ENCODE measurements at places on chromosomes 6 and 20.

DNA sequence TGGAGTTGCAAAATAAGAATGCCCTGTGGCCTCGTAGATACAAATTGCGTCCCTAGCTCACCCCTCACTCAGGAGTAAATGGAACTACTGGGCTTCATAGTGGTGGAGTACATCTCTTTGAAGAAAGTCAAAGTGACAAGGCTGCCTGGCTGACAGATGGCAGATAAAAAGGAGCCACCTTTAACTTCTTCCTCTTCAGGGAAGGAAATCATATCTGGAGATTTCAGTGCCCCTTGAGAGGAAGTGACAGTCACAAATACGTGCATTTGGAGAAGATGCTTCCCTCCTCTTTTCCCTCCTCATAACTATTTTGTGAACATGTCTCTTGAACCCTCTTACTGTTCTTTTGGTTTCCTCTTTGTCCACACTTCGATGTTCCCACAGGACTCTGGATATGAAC, 43.2 kb downstream of the PPP1R3G start:
- H3K27me3 ChIP-seq = no peaks in the 10 kb centered on the region
- no peak for DNase-seq
- H3K27ac ChIP-seq = no peak overlapping the region
- no peaks in the 10 kb centered on the region for H3K36me3 ChIP-seq
- H3K4me1 ChIP-seq = peaks cover 19% of the 10 kb centered on the region

GRCh38 chr6:125346201-125346925, 44.6 kb upstream of the HDDC2 start:
- H3K27me3 ChIP-seq = peaks cover 10% of the 10 kb centered on the region
- H3K4me3 ChIP-seq = no peak overlapping the region
- DNase-seq = no peak
- no peaks in the 10 kb centered on the region for H3K36me3 ChIP-seq

DNA sequence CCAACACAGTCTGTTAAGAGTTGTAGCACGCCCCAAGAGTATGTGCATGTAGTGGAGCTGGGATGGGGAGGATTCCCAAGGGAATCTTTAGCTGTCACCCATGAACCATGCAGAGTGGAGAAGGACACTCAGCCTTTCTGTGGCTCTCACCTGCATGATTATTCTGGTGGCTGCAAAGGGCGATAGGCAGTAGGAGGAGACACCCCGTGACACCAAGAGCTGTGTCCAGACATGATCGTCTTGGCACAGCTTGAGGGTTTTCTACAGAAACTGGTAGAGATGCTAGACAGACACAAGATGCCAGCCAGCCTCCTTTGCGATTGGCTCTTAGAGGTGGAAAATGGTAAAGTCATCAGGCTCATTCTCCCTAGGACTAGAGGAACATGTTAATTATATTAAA, 3.1 kb upstream of the CSE1L start:
- no peak for DNase-seq
- no peaks in the 10 kb centered on the region for H3K27me3 ChIP-seq
- H3K27ac ChIP-seq = no peak overlapping the region
- H3K4me1 ChIP-seq = peaks cover 11% of the 10 kb centered on the region
- no peak overlapping the region for H3K4me3 ChIP-seq

DNA sequence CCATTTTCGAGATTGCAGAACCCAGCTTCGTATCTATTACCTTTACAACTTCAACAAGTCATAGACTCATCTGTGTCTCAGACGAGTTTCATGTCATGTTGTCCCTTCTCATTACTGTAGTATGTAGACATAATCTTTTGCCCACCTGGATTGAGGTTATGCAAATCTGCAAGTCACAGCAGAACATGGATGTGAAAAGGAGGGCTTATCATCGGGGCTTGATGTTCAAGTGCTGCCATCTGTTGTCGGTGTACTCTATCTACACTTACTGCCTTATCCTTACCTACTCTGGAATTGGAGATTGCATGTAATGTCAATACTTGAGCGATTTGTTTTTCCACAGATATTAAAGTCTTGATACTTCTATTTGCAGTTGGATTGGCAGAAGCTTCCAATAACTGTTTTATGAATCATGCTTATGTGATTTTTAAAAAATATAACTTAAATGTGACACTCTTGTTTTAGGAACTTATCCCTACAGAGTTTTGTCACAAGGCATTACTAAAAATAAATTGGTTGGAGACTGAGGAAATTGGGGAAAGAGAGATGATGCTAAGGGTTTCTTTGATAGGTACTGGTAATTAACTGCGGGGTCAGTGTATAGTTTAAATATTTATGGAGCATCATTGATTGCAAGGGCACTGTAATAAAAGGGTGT, 3.0 kb upstream of the GOPC start:
- no peak overlapping the region for H3K27ac ChIP-seq
- DNase-seq = peak; percentile 81
- no peaks in the 10 kb centered on the region for H3K27me3 ChIP-seq
- no peaks in the 10 kb centered on the region for H3K36me3 ChIP-seq

DNA sequence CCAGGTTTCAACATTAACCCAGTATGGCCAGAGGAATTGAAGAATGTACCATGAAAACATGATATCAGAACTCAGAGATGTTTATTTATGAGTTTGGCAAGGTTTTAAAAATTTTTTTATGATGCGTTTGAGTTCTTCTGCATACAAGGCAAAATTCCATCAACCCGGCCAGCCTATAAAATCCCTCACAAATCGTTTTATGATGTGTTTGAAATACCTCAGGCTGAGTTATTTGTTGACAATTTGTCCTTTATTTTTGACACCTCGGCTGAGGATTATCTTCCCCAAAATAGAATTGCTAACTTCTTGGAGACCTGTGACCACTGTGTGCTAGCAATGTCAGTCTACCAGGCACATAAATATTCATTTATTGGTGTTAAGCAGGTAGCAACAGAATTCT, 91.9 kb upstream of the SLC24A3 start:
- H3K4me3 ChIP-seq = no peak overlapping the region
- H3K4me1 ChIP-seq = no peaks in the 10 kb centered on the region
- no peak for DNase-seq
- H3K36me3 ChIP-seq = no peaks in the 10 kb centered on the region

- peaks cover 58% of the 10 kb centered on the region for H3K4me1 ChIP-seq
- H3K36me3 ChIP-seq = no peaks in the 10 kb centered on the region
Observed at GRCh38 chr6:142942805-142943227, 2.2 kb downstream of the HIVEP2 start.

GRCh38 chr6:37982317-37982716, 162.8 kb downstream of the ZFAND3 start:
- no peak overlapping the region for H3K4me3 ChIP-seq
- DNase-seq = no peak
- H3K27ac ChIP-seq = no peak overlapping the region
- H3K4me1 ChIP-seq = peaks cover 26% of the 10 kb centered on the region
- H3K27me3 ChIP-seq = no peaks in the 10 kb centered on the region
- H3K36me3 ChIP-seq = no peaks in the 10 kb centered on the region

DNA sequence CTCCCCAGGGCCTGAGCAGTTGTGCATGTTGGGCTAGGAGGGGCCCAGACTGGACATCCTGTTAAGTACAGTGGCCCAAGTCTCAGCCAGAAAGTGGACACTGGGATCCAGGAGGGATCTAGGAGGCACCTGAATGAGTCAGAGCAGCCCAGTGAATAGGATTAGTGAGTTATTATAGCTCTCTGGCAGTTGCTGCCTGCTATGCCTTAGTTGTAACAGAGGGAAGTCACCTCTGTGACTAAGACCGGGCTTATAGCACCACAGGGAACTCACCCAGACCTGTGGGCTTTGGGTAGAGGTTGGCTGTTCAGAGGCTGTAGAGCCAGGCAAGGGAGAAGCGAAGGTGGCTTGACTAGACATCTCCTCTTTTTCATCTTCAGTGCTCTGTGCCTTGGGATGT, 39.0 kb upstream of the AAR2 start:
- H3K27me3 ChIP-seq = no peaks in the 10 kb centered on the region
- no peaks in the 10 kb centered on the region for H3K36me3 ChIP-seq
- no peak for DNase-seq

- no peaks in the 10 kb centered on the region for H3K36me3 ChIP-seq
- H3K27me3 ChIP-seq = no peaks in the 10 kb centered on the region
- H3K4me1 ChIP-seq = no peaks in the 10 kb centered on the region
- DNase-seq = no peak
- no peak overlapping the region for H3K27ac ChIP-seq
Observed at GRCh38 chr20:61445741-61446140, 193.7 kb downstream of the CDH4 start.

GRCh38 chr6:144870782-144871181, 585.6 kb downstream of the UTRN start:
- no peak for DNase-seq
- H3K27ac ChIP-seq = no peak overlapping the region
- H3K4me1 ChIP-seq = no peaks in the 10 kb centered on the region
- H3K27me3 ChIP-seq = no peaks in the 10 kb centered on the region
- no peak overlapping the region for H3K4me3 ChIP-seq

- DNase-seq = peak; percentile 56
- no peak overlapping the region for H3K4me3 ChIP-seq
- no peak overlapping the region for H3K27ac ChIP-seq
- H3K27me3 ChIP-seq = no peaks in the 10 kb centered on the region
- H3K4me1 ChIP-seq = peaks cover 7% of the 10 kb centered on the region
- no peaks in the 10 kb centered on the region for H3K36me3 ChIP-seq
Observed at GRCh38 chr6:39956936-39957335, 22.7 kb upstream of the MOCS1 start.

GRCh38 chr20:34705397-34706301, 1.5 kb downstream of the TP53INP2 start:
- H3K36me3 ChIP-seq = no peaks in the 10 kb centered on the region
- peak overlapping the region; percentile 95 for H3K27ac ChIP-seq
- no peaks in the 10 kb centered on the region for H3K27me3 ChIP-seq
- peak overlapping the region; percentile 88 for H3K4me3 ChIP-seq
- H3K4me1 ChIP-seq = peaks cover 15% of the 10 kb centered on the region
- DNase-seq = peak; percentile 78

DNA sequence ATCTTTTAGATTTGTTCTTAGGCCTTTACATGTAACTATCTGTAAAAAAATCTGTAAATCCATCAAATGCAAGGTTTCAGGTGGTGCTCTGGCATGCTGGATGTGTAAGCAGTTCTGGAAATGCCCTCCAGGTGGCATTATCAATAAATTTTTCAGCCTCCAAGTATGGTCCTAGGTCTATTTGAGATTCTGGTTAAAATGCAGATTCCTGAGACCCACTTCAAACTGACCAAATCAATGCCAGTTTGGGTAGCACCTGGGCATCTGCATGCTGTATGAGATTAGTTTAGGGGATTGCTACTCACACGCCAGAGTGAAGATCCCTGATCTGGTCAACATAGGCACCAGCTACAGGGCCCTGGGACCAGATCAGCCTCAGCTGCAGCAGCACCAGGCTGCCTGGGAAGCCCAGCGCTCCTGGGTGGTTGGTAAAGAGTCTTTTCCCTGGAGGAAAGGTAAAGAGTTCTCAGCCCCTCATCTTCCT, 507.3 kb upstream of the CITED2 start:
- peak; percentile 39 for DNase-seq
- no peak overlapping the region for H3K27ac ChIP-seq
- H3K27me3 ChIP-seq = no peaks in the 10 kb centered on the region
- no peaks in the 10 kb centered on the region for H3K36me3 ChIP-seq
- no peak overlapping the region for H3K4me3 ChIP-seq

DNA sequence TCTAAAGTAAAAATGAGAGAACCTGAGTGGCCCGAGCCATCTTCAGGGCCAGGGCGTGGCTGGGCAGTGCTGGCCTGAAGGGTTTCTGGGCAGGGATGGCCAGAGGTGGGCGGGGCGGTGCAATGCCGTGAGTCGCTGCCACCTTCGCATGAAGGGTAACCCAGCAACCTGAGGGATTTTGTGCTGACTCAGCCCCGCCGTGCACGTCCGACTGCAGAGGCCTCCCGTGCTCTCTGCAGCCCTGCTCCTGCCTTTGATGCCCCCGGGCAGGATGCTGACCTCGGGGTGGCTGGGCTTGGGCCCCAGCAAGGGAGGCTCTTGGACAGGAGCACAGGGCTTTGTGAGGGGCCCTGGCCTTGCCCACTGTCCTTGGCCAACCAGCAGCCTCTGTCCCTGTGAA, 81.7 kb upstream of the GATA5 start:
- peaks cover 85% of the 10 kb centered on the region for H3K27me3 ChIP-seq
- no peak overlapping the region for H3K4me3 ChIP-seq
- no peaks in the 10 kb centered on the region for H3K4me1 ChIP-seq
- no peaks in the 10 kb centered on the region for H3K36me3 ChIP-seq
- DNase-seq = peak; percentile 34

DNA sequence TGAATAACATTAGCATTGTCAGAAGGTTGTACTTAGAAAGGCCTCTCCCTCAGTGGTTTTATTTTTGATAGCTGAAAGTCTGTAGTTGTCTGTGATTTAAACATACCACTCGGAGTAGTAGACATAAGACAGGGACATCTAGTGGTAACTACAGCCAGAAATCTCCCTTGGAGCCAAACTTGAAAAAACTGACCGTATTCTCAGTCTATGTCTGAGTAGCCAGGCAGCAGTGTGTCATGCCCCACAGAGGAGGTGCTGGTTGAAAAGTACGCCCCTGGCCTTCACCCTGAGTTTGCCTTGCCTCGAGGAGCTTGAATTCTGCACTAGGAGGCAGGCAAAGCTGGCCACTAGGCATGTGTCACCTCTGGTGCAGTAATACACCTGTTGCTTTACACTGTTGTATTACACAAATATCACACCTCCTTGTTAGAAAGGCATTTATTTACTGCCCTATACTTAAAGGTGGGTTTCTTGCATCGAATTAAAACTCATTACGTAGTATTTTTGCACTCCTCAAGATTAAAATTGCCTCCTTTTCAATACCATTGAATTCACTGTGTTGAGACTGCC, 20.8 kb downstream of the ZBTB2 start:
- no peaks in the 10 kb centered on the region for H3K4me1 ChIP-seq
- no peak overlapping the region for H3K4me3 ChIP-seq
- no peaks in the 10 kb centered on the region for H3K27me3 ChIP-seq
- 0 out of 2 replicates have a peak, but pooled peaks cover under 1% of the 10 kb centered on the region for H3K36me3 ChIP-seq
- DNase-seq = peak; percentile 51
- H3K27ac ChIP-seq = no peak overlapping the region

Measured in GM23248 (cell line).